ENCODE measurements at places on chromosomes 13 and 19.

- no peak for DNase-seq
Measured at GRCh38 chr19:3325451-3325850, 40.9 kb upstream of the NFIC start.

GRCh38 chr19:49848938-49849337 lies 2.0 kb upstream of the PTOV1 start:
- DNase-seq: no peak

- no peak for DNase-seq
Measured at GRCh38 chr13:25042151-25042865, 53.6 kb upstream of the PABPC3 start.

DNA sequence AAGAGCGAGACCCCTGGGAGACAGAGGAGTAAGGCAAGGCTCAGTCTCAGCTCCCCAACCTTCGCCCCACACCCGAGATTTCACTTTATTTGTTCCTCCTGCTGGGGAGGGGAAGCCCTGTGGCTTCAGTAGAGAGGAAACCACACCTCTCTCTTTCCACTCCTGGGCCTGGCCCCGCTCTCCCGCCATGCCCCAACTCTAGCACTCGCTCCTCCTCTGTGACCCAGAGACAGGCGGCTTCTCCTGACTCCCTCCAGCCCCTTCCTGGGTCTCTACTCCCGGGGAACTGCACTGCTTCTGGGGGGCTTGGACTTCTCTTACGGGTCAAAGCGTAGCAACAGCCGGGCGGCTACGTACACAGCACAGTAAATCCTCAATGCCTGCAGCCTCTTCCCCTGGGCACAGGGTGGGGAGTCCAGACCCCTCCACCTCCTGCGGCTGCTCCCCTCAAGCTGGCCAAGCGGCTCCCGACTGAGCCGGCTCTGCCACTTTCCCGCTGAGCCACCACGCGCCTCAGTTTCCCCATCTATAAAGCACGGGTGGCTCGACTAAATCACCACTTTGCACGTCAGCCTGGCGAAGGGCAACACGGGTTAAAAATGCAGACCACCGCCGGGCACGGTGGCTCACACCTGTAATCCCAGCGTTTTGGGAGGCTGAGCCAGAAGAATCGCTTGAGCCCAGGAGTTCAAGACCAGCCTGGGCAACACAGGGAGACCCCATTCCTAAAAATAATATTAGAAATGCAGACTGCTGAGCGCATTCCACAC lies 1.4 kb downstream of the RNF126 start:
- DNase-seq: no peak

- DNase-seq: no peak
Measured at GRCh38 chr13:103883164-103883563, 816.9 kb upstream of the SLC10A2 start.

DNA sequence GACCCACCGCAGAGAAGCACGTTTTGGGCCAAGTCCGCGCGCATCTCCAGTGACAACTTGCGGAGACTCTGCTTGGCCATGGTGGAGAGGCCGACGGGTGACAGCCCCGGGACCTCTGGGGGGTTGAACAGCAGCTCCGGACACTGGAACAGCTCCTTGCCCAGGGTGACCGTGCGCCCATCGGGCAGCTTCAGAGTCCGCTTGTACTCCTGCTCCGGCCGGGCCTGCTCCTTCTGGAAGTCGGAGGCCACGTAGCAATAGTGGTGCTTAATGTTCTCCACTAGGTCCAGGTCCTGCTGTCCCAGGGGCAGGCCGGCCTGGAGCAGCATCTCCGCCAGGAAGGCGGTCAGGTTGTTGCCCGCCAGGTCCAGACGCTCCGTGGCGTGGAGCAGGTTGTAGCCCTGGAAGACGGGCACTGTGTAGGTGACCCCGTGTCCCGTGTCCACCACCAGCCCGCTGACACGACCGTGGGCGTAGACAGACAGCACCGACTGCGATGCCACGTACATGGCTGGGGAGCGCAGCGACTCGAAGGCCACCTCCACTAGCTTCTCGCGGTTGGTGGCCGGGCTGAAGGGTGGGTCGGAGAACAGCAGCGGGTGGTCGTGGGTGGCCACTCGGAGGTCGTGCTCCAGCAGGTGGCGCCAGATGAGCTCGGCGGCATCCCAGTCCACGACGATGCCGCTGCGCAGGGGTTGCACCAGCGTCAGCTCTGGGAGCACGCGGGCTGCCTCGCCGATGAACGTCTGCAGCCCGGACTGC lies 743 bp downstream of the ACTL9 start:
- DNase-seq: no peak

DNA sequence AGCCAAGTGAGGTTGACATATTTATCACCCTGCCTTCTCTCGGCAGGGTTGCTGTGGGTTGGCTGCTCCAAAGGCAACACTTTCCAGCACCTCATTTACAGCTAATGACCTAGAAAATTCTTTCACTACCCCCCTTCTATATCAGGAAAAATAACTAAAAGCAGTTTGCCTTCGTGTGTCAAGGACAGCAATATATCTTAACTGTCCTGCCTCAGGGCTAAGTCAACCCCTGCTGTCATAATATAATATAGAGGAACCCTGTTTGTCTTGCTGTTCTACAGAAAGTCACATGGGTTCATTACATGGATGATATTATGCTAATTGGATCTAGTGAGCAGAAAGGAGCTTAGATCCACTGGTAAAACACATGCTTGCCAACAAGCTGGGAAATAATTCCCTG lies 28.1 kb upstream of the USP12 start:
- no peak for DNase-seq

DNA sequence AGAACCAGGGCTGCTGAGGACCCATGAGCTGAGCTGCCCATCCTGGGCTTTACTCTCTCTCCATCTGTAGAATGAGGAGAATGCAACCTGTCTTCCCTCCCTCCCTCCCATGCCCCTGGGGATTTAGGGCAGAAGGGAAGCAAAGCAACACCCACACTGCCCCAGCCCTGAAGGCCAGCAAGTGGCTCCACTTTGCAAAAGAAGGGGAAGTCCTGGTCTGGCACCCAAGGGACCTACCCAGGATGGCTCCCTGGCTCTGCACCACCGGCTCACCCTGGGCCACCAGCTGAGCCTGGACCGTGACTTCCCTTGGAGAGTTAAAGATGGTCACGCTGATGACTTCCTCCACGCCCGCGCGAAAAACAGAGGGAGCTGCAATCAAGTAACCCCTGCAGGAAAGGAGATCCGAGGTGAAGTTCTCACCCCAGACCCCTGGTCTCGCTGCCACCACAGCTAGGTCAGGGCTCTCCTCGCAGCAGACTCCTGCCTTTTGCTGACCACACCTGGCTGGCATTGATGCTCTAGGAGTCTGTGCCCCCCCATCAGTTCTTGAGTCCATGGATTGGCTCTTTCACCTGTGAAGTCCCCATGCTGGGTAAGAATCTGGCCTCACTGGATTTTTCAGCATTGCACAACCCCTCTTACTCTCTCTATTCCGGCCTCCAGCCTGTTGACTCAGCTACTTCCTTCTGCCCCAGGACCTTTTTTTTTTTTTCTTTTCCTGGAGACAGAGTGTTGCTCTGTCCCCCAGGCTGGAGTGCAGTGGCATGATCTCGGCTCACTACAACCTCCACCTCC lies 4.6 kb downstream of the CPAMD8 start:
- no peak for DNase-seq

- no peak for DNase-seq
Measured at GRCh38 chr19:5137571-5138124, 168.7 kb downstream of the KDM4B start.

- DNase-seq: no peak
Measured at GRCh38 chr19:33134571-33135041, 2.7 kb downstream of the WDR88 start.

DNA sequence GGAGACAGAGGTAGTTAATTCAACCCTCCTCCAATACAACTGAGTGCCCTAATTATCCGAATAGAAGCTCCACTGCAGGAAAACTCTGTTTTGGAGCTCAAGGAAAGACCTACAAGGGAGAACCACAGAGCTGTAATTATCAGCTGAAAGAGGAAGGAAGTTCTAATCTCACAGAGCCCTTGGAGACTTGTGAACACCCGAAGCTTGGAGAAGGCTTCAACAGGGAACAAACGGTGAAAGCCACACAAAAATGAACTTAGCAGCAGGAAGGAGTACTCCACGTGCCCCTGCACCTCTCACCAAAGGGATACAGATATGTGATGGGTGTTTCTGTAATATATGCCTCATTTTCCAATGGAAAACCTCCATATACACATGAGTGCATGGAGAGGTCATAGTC lies 61.1 kb downstream of the IRS2 start:
- DNase-seq: no peak

DNA sequence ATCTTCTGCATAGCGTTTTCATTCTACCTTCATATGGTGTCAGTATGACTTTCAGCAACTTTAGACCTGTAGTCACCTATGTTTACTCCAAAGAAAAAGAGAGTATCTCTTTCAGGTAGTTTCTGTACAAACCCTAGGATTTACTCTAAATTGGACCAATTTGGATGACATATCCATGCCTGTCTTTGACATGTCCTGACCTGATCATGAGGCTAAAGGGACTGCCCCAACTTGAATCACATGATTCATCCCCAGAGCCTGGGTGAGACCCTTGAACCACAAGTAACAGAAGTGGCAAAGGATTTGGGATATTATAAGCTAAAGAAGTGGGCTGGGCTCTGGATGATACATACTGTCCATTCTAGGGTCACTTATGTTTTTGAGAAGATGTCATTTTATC lies 124.5 kb upstream of the CSNK1A1L start:
- no peak for DNase-seq

DNA sequence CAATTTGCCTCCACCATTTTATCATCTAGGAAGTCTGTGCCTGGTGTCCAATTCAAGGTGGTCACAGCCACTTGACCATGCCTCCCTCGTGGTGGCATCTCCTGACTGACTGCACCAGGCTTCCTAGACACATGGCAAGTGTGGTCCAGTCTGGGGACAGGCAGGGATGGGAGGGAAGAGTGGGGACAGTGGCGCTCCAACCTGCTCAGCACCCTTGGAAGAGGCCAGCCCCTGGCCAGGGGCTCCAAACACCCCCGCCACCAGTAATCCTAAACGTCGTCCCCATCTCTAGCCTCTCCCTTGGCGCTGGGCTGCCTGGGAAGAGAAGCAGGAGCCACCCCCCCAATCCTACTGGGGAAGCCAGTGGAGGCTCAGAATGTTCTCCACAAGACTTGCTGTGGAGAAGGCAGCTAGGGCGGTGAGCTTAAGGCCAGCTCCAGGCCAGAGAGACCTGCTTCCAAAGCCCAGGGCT lies 2.7 kb downstream of the RPL36 start:
- no peak for DNase-seq

DNA sequence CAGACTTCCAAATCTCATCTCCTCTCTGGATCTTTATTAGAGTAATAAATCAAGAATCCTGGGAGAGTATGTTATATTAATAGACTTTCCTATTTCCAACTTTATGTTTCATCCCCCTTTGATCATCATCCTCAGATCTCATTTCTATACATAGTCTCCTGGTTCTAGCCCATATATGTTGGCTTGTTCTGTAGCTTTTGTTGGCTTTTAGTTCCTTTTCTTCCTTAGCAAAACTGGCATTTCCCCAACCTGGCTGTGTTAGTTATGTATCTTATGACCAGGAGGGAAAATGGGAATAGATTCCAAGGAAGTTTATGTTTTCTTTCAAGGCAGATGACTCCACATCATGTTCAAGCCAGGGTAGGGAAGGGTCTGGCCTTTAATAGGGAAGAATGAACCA lies 2464.5 kb downstream of the PCDH9 start:
- DNase-seq: no peak

DNA sequence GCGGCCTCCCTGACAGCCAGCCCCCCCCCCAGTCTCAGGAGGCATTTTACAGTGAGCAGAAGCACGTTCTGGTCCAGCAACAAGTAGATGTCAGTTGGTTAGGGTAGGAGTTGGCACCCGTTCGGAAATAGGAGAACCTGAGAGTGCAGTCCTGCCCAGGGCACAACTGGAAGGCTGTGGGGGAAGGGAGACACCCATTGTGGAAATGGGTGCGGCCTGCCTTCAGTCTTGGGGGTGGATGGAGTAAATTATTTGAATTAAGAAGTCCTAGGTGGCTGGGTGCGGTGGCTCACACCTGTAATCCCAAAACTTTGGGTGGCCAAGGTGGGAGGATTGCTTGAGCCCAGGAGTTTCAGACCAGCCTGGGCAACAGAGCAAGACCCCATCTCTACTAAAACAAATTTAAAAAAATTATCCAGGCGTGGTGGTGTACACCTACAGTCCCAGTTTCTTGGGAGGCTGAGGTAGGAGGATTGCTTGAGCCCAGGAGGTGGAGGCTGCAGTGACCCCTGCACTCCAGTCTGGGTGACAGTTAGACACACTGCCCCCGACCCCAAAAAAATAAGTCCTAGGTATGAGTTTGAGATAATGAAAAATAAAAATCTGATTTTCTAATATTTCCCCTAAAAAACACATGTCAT lies 1.2 kb downstream of the CIRBP start:
- no peak for DNase-seq

GRCh38 chr19:13843104-13843921 lies 33.6 kb upstream of the NANOS3 start:
- no peak for DNase-seq

DNA sequence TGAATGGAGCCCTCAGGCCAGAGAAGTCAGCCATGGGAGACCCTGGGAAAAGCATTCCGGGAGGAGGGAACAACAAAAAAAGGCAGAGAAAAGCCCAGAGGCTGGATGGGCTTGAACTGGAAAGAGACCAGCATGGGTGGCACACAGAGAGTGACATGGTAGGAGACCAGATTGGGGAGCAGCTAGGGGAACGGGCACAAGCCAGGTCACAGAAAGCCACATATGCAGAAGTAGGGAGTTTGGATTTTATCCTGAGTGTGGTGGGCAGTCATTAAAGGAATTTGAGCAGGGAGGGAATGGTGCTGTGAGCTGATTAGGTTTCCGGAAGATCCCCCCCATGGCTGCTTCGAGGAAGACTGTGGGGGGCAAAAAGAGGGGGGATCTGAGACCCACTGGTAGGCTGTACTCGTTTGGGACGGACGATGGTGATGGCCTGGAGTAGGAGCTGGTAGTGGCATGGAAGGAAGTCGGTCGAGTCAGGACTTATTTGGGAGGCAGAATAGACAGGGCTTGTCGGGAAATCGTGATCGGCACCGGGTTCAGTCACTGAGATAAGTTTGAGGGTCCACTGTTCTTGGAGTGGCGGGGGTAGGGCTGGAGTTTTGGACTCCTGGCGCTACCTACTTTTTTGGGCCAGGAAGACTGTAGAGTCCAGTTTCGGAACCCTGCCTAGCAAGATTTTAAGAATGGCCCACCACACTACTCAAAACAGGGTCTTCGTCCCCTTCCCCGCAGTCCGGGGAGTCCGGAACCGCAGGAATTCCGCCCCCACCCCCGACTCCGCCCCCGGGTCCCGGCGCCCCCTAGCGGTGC lies 949 bp downstream of the SERTAD1 start:
- no peak for DNase-seq

DNA sequence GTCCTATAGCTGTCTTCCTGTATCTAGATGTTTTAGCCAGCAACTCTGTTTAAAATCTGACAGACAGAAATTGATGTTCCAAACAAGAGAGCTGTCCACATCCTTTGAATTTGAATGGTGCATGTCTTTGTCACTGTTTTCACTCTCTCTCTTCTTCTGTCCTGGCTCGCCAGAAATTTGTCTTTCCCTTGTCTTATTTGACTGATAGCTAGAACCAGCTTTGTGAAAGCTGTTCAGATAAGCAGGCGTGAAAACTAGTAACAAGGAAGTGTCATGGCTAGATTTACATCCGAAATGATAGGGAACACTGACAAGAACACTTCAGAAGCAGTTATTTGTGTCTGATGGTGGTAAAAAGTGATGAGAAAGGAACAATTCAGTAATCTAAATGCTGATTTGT lies 354.9 kb upstream of the SLITRK1 start:
- no peak for DNase-seq
